ENCODE measurements at places on chromosomes 6 and 20.

- DNase-seq = no peak
Observed at GRCh38 chr20:40148886-40149285, 540.1 kb downstream of the MAFB start.

DNA sequence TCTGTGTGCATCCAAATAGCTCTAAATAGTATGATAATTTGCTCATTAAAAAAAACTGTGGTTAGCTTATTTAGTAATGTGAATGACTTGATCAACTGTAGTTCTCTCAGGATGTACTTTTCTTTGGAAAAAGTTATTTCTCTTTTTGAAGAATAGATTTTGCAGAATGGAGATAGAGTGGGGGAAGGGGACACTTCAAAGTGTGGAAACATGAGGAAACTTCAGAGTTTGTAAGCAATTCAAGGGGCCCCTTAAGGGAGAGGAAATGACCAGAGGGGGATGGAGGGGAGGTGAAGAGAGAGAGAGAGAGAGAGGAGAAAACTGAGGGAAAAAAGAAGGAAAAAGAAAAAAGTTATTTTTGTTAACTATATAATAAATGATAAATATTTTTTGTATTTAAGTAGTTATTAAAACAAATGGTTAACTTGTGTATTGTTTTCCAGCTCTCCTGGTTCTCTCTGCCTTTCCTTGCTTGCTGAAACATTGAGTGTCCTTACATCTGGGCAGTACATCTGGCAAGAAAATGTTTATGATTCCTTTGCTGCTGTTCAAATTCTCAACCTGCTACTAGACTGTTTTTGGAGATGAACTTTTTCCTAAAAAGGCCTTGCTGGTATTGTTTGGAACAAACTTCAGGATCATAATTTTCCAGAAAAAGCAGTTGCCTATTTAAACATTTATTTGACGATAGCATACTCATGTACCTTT is 497.5 kb upstream of the CITED2 start:
- DNase-seq = no peak

- no peak for DNase-seq
Observed at GRCh38 chr6:132268209-132268608, 133.1 kb downstream of the MOXD1 start.

GRCh38 chr6:70575899-70576495 is 9.3 kb downstream of the SDHAF4 start:
- DNase-seq = no peak

DNA sequence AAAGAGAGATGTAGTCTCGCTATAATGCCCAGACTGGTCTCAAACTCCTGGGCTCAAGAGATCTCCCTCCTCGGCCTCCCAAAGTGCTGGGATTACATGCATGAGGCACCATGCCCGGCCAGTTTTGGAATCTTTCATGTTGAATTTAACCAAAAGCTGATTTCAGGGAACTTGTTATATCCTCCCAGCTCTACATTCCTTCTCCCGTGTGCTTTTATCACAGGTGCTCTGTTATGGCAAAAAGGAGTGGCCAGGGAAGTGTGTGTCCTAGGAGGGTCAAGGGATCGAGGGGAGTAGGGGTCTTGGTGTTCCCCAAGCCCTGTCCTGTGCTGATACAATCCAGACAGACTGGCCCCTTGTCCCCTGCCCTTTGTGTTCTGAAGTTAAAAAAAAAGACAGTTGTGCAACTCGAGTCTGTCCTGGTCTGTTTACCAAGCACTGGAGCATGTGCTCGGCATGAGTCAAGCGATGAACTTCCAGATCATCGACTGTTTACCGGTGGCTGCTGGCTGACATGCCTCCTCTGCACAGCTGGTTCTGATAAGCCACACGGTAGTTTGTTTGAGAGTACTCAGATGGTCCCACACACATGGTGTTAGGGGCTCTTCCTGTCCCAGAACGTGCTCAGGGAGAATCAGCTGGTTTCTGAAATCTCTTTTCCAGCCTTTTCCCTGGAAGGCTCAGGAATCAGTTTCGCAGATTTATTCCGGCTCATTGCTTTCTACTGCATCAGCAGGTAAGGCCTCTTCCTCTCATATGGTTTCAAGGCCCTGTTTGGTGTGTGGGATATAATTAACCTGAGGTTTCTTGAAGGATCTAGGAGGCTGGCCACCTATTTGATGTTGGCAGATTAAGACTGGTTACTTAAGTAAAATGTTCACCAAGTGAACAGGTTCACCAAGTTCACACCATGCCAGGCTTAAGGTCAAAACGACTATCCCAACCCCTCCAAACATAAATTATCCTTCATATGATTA is 52.6 kb upstream of the NAA20 start:
- DNase-seq = no peak

All from stimulated activated CD4-positive, alpha-beta T cell treated with anti-CD3 and anti-CD28 coated beads, TNF-alpha, amount 100 ng/mL, for 4 hours (primary cell).